ENCODE measurements at places on chromosomes 2 and 18. TPM values are rescaled to one million over a fixed set of nuclear protein-coding genes. Genes with fewer than 3 reads are reported as not detected.

GRCh38 chr18:75201282-75202270 is 7.4 kb downstream of the PTGR3 start:
- DNase-seq: no peak

Gene TEKT4
- total RNA-seq: not detected

Gene ALK
- total RNA-seq: not detected

Gene RPRM
- total RNA-seq: 0.26 TPM

GRCh38 chr2:12990523-12990922 is 273.8 kb downstream of the TRIB2 start:
- no peak for DNase-seq

DNA sequence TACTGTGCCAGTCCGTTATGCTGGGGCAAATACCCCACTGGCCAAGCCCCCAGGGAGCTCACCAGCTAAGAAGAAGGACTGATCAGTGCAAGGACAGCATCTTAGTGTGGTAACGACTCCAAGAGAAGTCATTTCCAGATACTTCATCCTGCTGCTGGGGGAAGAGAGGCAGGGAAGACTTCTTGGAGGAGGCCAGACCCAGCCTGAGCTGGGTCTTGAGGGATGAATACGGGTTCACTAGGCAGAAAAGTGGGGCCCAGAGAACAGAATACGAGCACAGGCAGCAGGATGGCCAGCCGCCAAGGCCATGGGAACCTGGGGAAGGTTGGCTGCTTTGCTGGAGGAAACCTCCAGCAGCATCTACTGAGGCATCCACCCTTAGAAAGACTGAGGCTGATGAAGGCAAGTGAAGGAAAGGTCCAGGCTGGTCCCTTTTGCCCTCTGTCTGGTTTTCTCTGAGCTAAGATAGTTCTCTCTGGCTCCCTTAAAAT is 84.1 kb downstream of the GLI2 start:
- DNase-seq: no peak

Gene PID1
- 51.4 TPM for total RNA-seq

Gene IL37
- total RNA-seq: not detected
